ENCODE measurements at places on chromosomes 13 and 19.
A peak's percentile ranks its signal among the peaks of the same experiment; 100 is the strongest.

- no peak for DNase-seq
Observed at GRCh38 chr13:50599046-50599445, 244.4 kb downstream of the DLEU7 start.

DNA sequence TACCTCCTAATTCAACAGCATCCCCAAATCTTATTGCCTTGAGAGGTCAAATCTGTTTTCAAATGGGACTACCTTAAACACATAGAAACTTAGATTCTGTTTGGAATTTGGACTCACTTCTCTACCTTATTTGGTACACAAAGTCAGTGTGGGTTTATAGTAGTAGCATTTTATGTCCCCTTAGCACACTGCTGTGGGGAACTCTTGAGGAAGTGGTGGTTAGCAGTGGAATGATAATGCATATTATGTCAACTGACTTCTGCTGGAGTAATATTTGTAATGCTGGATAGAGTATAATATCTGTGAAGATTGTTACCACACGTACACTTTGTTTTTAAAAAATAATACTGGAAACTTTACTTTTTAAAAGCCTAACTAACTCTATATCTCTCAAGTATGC is 386.3 kb downstream of the NDFIP2 start:
- DNase-seq = no peak

GRCh38 chr19:30049226-30049625 is 107.2 kb downstream of the URI1 start:
- DNase-seq = peak; percentile 61

- no peak for DNase-seq
Observed at GRCh38 chr13:110592665-110593064, 22.7 kb upstream of the NAXD start.

DNA sequence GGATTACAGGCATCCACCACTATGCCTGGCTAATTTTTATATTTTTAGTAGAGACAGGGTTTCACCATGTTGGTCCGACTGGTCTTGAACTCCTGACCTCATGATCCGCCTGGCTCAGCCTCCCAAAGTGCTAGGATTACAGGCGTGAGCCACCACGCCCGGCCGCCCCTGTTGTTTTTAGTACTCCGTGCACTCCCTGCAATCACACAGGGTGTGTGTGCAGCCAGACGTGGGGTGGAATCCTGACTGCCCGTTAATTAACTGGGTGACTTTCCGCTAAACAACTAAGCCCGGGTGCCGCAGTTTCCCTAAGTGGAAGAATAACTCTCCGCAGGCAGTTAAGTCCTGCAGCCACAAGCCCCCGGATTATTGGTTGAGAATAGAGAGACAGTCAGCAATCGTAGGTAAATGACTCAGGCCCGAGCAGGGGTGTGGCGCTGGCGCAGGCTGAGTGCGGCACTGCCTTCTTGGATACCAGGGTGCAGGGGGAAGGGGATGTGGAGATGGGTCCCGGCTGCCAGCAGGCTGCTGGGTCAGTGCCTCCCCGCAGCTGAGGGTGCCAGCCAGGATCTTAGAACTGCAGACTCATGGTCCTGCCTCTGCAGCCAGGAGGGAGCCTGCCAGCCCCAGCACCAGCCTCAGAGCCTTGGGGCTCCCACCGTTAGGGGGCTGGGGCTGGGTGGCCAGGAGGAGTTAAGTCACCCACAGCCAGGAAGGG is 6.1 kb upstream of the FXYD3 start:
- DNase-seq = peak; percentile 77

DNA sequence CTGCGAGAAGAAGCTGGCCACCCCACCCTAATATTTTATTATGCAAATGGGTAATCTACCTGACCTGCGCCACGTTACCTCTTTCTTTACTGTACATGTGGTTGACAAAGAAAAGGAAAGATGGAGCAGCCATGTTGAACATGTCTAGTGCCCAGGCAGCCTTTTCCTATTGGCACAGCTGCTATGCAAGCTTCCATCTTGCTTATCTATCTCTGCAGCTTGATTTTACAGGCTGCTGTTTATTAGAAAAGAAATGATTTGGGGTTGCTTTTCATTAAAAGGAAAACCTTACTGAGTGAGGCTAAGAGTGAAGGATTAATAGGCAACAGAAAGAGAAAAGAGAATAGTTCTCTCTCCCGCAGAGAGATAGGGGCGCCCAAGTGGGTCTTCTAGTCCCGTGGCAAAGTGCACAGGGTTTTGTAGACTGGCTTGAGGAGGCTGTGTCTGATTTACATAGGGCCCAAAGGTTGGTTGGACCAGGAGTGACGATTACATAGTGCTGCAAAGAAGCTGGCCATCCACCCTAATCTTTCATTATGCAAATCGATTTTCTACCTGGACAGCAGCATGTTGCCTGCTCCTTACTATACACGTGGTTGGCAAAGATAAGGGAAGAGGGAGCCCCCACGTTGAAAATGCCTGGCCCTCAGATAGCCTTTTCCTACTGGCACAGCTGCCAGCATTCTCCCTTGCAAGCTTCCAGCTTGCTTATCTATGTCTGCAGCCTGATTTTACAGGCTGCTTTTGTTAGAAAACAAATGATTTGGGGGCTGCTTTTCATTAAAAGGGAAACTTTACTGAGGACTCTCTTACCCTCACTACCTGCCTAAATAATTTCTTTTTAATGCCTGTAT is 28.3 kb downstream of the OR10H4 start:
- no peak for DNase-seq

- DNase-seq = no peak
Observed at GRCh38 chr13:92769046-92769445, 457.6 kb upstream of the GPC6 start.

DNA sequence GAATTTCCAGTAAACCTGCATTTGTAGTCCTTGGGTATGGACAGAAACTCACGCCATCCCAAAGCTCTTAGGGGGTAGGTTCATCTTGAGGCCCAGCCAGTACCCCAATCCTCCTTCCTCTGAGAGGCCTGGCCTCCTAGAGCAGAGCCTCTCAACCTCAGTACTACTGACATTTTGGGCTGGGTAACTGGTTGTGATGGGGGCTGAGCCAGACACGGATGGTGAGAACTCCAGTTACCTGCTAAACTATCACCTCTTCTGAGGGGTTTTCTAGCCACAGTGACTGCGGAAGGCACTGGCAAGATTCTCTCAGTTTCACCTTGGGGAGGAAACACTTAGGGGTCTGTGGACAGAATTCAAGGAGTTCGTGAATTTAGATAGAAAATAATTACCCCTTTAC is 156.2 kb downstream of the CACNA1A start:
- DNase-seq = no peak

DNA sequence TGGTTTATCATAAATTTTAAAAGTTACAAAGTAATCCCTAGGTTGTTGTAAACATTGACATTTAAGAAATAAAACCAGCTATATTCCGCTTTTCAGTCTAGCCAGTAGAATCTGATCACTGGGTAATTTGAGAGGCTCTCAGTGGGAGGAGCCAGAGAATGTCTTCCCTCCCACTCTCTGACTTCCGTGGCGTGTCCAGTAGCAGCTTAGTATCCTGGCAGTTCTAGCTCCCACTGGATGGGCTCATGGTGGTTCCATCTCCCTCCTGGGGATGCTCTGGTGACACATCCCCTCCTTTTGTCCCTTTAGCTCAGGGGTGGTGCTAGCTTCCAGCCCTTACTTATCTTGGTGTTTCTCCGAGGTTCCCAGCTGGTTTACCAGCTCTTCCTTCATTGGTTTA is 34.5 kb downstream of the MTUS2 start:
- DNase-seq = no peak

DNA sequence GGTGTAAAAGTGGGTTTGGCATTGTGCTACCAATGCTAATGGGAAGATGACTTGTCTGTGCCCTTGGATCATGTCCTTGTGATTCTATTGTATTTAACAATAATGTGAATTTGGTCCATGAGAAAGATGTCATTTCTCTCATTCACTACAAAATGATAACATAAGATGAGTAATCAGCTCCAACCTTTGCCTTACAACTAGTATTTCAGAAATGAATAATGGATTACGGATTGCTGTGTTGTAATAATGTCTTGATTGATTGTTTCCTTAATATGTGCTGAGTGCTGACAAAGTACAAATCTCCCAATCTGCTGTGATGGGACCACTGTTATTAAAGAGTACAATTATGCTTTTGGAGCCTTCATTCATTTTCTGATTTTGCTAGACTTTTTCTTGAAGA is 375.0 kb downstream of the PCDH9 start:
- DNase-seq = no peak

DNA sequence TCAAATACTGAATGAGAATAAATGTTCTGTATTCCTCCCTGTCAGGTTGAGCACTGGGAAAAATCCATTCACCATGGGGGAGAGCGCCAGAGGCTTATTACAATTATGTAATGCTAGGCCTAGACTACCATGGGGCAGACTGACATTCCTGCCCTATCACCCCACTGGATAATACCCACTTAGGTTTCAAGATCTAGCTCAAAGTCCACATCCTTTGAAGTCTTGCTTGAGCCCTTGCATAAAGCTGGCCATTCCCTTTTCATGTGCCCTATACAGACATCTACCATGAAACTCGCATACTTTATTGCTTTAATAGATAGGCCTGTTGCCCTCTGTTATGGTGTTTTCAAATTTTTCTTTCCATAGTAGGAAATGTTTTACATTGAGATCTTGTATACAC is 149.3 kb downstream of the RGCC start:
- DNase-seq = no peak

DNA sequence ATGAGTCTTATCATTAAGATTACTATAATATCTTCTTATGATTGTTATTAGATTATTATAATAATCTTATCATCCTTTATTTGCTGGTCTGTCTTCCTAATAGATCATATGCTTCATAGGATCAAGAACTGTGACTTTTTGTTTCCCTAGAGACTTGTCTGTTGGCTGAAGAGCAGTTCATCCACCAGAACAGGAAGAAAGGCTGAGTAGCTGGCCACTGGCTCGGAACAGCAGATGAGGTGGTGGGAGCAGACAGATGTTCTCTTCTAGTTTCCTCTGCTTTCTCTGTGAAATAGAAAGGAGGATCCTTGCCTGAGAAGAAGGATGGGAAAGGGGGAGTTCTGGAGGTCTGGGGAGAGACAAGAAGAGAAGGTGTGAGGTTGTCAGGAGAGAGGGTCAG is 120.0 kb downstream of the CCNA1 start:
- no peak for DNase-seq

DNA sequence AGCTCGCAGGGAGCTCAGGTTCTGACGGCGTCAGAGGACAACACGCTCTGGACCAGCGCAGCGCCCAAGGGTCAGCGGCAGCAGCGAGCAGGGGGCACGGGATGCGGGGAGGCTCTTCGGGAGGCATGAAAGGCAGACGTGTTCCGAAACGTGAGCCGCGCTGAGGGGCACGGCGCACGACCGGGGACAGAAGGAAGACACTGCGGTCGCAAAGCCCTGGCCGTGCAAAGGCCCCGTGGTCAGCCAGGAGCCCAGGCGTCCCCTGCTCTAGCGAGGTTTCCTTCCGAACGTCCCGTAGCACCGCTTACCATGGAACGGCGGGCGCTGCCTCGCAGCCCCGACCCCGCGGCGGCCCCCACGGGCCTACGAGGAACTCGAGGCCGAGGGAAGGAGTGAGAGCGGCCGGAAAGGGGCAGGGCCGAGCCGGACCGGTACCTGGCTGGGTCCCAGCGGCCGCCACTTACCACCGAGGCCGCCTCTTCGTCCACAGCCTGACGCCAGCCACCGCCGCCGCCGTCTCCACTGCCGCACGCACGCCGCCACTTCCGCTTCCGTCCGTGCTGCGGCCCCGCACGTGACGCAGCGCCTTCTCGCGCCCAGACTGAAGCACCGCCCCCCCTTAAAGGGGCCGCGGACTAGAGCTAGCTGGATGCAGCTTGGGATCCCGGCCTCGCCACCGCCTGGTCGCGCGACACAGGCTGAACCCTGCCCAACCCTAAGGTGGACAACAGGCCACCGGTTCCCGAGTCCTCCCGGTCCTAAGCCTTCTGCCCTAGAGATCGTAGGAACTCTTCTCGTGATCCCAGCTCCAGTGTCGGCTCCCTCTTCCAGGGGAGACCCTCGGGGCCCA is 9.4 kb downstream of the ABHD17A start:
- DNase-seq = peak; percentile 93

DNA sequence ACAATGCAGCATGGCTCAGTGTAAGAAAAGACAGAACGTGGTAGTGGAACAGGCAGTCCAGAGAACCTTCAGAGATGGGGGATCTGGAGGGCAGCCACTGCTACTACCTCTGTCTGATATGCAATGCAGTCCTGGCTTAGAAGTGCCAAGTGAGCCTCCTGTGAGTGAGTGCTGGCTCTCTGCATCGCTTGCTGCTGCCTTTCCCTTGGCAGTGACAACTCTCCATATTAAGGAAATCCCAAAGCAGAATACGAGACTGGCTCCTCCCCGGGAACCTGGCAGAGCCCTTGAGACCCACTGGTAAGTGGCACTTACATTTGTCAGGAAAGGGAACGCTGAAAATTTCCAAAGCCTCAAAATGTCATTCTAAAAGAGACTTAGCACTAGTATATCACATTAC is 7.5 kb downstream of the DOCK9 start:
- no peak for DNase-seq
